ENCODE measurements at places on chromosomes 5 and 9.

DNA sequence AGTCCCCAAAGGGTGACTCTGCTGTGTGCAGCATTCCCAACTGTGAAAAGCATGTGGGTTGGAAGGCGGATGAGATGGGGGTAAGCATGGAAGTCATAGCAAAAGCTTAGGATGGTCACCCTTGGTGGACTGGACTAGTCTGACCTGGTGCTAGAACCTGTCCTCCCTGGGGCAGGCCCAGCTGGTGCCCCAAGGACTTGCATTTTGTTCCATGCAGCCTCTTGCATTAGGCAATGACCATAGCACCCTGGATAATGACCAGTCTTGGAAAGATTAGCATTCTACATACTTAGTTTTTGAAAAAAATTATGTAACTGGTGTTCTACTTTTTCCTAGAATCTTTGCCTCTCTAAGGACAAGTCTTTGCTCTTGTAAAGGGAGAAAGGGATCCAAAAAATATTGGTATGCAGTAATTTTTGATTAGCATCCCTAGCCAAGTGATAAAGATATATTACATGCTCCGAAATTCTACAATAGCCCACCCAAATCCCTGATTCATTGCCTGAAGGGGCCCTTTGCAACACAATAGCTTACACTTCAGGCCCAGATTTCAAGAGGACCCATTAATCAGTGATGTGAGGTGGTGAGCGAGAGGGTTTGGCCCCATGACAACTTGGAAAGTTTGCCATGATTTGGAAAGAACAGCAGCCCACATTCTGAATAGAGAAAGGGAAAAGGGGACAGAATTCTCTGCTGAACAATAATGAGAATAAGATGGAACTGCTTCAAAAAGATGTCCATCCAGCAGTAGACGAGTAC, 93.3 kb upstream of the CD180 start:
- DNase-seq = no peak

- DNase-seq = no peak
These were observed 32.7 kb downstream of the HRH2 start for GRCh38 chr5:175690586-175690985.

DNA sequence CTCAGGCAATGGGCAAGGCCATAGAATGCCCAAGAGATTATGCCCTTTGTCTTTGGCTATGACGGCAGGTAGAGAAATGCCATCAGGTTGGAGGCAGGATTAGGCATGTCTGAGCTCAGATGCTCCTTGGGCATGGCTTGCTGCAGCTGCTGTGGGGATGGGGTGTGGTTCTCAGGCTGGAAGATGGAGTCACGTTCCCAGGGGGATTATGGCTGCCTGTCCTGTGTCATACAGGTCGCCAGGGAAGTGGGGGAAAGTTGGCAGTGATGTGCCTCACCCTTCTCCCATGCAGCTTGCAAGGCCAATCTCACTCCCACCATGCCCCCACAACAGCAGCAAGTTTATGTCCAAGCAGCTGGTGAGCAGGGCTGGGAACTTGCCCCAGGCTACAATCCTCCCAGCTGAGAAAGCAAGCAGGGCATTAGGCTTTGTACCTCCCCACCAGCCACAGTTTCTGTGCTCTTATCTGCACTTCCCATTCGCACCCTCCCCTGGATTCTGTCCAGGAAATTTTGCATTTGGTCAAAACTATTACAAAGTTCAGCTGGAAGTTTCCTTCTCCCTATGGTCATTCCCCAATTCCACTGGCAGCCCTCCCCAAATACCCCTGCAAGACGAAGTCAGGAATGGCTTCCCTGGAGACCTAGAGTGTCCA, 1788.0 kb upstream of the NUDT12 start:
- DNase-seq = no peak

DNA sequence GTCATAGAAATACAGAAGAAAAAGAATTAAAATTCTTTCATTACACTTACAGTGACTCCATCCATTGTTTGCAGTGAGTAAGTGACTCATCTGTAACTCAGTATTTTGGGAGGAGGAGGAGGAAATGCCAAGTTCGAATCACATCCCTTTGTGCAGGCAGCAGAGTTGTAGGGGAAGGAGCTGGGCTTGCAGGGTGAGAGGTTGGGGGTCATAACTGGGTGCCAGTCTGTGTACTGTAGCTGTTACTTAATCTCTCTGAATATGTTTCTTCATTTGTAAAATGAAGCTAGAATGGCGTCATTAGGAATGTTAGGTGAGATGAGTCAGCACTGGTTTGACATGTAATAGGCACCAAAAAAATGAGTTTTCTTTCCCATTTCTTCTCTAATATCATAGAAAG, 235.7 kb upstream of the ADAMTSL1 start:
- no peak for DNase-seq

- no peak for DNase-seq
These were observed 66.0 kb downstream of the GNAQ start for GRCh38 chr9:77965445-77966123.

GRCh38 chr5:131450941-131451340, 184.1 kb downstream of the RAPGEF6 start:
- DNase-seq = no peak

GRCh38 chr5:145450286-145450885, 384.8 kb downstream of the PRELID2 start:
- no peak for DNase-seq

DNA sequence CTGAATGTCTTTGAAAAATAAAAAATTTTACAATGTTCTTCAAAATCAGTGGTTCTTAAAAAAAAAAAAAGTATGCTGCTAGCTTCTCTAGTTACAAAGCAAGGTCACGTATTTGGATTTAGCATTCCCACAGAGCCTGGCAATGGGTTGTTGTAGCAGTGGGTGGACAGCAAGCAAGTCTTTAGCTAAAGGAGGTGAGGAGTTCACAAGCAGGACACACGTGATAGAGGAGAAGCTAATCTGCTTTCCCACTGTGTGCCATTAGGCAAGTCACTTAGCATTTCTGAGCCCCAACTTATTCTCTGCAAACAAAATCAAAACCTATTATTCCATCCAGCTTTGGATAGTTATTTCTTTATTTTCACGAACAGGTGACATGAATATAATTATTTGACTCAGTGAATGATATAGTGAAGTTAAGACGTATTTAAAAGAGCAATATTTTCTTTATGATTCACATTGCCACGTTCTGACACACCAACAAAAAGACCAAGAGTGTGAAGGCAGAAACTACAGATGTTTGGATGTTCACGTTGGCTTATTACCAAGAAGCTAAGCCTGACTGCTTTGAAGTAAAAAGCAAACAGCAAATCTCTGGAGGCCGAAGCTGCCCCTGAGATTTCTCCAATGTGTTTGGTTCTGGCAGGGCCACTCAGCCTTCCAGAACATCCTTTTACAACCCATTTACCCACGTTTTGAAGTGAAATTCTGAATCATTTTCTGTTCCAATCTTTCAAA, 612.1 kb upstream of the CDH6 start:
- no peak for DNase-seq

DNA sequence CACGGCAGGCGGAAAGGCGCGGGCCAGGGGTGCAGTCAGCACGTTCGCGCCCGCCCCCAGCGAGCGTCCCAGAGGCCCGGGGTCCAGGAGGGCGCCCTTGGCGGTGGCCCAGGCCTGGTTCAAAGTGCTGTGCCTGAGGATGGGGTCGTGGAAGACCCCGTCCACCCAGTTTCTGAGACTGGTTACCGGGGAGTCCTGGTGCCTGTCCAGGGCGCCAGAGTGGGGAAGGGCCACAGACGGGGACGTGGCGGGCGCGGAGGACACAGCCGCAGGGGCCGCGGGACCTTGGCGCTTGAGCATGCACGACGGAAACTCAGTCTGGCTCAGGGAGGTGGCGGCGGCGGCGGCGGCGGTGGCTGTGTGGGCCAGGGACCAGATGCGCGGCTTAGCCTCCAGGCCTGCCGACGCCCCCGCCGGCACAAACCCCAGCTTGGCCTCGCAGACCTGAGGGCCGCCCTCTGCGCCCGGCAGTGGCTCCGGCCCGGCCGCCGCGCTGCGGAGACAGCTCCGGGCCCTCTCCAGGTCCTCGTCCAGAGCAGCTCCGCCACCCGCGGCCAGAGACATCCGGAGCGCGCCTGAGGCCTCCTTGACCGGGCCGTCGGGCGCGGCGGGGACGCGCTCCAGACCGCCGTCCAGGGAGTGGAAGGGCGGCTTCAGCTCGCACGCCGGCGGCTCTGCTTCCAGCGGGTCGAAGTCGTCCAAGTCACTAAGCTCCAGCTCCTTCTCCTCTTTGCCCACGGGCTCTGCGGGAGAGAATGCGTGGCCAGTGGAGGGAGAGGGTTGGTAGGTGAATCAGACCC, 4.5 kb downstream of the IRX4 start:
- DNase-seq = no peak

DNA sequence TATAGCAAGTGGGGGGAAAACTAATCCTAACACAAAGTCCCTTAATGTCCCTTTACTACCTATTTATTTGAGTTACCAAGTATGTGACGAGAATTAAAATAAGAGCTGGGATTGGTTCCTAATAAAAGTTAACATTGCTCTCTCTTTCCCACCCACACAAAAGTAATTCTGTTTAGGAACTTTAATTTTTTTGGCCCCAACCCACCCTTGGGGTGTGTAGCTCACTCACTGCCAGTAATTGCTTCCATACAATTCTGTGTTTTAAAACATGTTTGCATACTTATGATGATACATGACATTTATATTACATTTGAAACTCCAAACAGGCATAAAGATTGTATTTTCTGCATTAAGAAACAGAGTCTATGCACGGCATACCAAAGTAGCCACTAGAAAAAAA, 106.5 kb downstream of the BNC2 start:
- no peak for DNase-seq

DNA sequence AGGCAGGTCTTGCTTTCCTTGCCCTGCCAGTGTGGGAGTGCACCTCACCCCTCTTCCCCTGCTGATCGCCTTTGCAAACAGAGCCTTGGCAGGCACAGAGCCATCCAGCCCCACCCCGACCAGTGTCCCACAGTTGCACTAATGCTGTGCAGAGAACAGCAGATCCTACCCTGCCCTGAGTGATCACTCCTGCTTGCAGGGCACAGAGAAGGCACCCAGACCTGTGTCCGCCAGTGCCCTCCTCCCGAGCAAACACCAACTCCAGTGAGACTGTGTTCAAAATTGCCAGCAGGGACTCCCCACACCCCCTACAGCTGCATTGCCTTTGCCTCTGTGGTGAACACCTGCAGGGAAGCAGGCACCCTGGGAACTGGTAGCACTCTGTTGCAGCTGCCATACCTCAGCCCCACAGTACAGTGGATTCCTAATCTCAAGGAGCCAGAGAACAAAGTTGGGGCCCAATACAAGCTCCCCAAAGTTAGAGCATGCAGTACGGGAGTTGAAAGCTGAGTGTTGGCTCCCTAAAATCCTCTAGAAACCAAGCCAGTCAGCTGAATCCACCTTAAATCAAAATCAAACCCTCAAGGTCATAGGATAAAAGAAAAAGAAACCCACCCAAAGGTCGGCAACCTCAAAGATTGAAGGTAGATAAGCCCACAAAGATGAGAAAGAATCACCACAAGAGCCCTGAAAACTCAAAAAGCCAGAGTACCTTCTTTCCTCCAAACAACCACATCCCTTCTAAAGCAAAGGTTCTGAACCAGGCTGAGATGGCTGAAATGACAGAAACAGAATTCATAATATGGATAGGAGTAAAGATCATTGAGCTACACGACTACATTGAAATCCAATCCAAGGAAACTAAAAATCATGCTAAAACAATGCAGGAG, 92.9 kb upstream of the PIK3R1 start:
- no peak for DNase-seq

GRCh38 chr9:108956631-108957026, 22.4 kb downstream of the ABITRAM start:
- DNase-seq = no peak

GRCh38 chr9:120151806-120152205, 428.2 kb downstream of the CDK5RAP2 start:
- no peak for DNase-seq

DNA sequence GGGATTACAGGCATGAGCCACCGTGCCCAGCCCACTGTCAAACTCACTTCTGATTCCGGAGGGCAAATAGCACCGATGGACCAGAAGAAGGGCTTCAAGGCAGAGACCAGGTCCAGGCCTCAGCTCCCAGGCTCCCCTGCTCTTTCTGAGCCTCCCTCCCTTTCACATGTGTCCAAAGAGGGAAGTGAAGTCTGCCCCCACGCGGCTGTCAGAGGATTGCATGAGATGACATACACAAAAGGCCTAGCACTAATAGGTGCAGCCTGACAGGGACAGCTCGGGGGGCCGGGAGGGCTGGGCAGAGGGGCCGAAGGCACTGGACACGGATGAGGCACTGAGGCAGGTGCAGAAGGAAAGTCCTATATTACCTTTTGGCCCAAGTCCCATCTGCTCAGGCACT, 16.1 kb downstream of the FBP1 start:
- no peak for DNase-seq

GRCh38 chr5:219991-220390, 1.9 kb downstream of the SDHA start:
- no peak for DNase-seq

DNA sequence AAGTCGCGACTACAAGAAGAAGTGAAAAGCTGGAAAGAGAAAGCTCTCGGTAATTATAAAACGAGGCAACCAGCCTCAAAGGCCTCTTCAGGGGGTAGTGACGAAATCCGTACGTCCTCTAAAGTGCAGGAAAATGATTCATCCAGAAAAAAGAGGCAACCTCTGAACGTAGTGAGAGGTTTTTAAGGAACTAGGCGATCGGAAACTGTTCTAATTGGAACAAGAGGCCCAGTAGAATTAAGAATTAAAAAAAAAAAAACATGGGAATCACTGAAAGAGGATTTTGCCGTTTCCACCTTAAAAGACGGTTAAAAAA, 1.0 kb downstream of the CSNK1A1 start:
- DNase-seq = no peak

GRCh38 chr9:80410106-80410505, 838.3 kb downstream of the TLE4 start:
- DNase-seq = no peak

DNA sequence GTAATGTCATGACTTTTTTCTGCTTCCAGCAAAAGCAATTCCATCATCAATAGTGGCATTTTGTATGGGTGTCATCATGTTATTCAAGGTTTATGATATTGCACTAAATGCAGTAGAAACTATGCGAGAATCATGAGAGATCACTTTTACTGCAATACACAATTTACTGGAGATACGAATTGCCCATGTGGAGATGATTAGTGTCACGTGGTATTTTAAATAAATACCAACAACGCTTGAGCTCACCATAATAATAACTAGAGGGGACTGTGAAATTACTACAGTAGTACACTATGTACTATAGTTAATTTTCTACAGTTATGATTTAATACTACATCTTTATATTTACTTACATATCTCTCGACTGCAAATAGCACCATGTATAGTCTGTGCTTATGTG, 49.7 kb downstream of the FAM174A start:
- DNase-seq = no peak

GRCh38 chr9:12801663-12802062, 26.8 kb downstream of the LURAP1L start:
- DNase-seq = no peak

DNA sequence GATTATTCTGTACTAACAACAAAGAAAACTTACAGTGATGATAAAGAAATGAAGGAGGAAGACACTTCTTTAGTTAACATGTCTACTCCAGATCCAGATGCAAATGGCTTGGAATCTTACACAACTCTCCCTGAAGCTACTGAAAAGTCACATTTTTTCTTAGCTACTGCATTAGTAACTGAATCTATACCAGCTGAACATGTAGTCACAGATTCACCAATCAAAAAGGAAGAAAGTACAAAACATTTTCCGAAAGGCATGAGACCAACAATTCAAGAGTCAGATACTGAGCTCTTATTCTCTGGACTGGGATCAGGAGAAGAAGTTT, 67.9 kb downstream of the VCAN start:
- no peak for DNase-seq

All from stimulated activated CD8-positive, alpha-beta memory T cell treated with anti-CD3 and anti-CD28 coated beads, Interleukin-2, amount 100 ng/mL, for 1 hour (primary cell).